ENCODE measurements at places on chromosomes 4 and X. TPM values are rescaled to one million over a fixed set of nuclear protein-coding genes. Genes with fewer than 3 reads are reported as not detected.

- DNase-seq, result no peak
Measured at GRCh38 chr4:5511791-5512190, 196.6 kb downstream of the EVC2 start.

DNA sequence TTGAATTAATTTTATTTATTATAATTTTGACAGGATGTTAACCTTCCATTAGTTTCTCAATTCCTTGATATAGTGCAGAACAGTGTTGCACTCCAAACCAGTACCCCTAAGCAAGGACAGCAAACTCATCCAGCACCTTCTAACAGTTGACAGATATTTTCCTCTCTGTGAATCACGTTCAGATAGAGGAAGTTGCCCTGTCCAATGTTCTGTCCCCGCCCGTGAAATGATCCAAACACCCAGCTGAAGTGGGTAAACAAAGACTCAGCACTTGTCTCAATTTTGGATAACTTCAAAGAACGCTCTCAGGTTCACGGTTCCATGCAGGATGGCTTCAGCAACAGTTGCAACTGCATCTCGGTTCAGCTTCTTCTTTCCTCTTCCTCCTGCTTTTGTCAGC is 1240.0 kb upstream of the ADGRL3 start:
- DNase-seq, result no peak

The TKTL2 gene
- total RNA-seq, result not detected

The TGIF2LX gene
- total RNA-seq, result not detected

GRCh38 chr4:26073886-26074560 is 160.0 kb downstream of the SMIM20 start:
- DNase-seq, result no peak

The COL4A6 gene
- 113 TPM for total RNA-seq

The TMSB15C gene
- total RNA-seq, result 11.6 TPM

DNA sequence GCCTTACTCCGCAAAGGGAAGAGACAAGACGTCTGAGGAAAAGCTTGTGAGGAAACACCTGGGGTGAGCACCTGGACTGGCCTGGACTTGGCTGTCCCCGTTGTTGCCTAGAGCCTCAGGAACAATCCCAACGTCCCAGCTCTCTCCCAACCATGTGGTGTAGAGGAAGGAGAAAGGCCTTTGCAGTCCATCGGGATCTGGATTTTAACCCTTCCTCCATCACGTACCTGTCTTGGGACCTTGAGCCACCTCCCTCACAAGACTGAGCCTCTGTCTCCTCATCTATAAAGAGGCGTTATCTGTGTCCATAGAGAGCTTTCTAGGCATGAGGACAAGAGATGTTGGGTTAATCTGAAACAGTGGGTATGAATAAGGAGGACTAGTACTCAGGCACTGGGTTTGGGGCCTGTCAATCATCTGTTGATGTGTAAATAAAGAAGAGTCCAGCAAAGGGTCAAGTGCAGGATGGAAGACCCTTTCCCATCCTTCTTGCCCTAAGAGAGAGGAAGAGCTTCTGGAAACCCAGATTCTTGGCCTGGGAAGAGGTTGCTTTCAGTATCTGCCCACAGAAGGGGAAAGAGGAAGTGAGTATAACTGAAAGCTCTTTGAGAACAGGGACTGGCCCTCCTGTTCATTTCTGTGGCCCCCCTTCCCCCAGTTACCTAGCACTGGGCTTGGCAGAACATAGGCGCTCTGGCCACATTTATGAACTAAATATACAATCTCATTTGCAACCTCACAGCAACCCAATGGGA is 137.1 kb downstream of the PJA1 start:
- no peak for DNase-seq

The CDS1 gene
- not detected for total RNA-seq

The PLP1 gene
- total RNA-seq, result 2.7 TPM

- DNase-seq, result no peak
Measured at GRCh38 chr4:151565583-151565982, 156.6 kb downstream of the FHIP1A start.

- DNase-seq, result no peak
Measured at GRCh38 chrX:63503541-63503940, 152.4 kb upstream of the SPIN4 start.

- DNase-seq, result no peak
Measured at GRCh38 chr4:110639207-110640090, 16.6 kb upstream of the PITX2 start.

The CITED1 gene
- not detected for total RNA-seq

The CXCL5 gene
- not detected for total RNA-seq

DNA sequence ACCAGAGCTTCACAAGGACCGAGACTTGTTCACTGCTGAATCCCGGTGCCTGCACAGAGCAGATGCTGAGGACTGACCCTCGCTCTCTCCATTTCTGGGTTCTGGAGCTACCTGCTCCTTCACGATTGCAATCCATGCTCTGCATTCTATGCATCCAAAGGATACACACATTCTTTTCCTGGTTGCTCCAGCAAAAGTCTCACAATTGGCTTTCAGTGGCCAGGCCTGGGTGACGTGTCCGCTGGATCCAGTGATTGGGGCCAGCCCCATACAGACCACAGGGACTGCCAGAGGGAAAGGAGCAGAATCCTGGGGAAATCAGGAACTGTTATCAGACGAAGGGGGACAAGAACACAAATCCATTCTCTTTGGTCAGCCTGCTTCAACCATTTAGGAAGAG is 14.9 kb upstream of the CDKN2AIP start:
- no peak for DNase-seq

DNA sequence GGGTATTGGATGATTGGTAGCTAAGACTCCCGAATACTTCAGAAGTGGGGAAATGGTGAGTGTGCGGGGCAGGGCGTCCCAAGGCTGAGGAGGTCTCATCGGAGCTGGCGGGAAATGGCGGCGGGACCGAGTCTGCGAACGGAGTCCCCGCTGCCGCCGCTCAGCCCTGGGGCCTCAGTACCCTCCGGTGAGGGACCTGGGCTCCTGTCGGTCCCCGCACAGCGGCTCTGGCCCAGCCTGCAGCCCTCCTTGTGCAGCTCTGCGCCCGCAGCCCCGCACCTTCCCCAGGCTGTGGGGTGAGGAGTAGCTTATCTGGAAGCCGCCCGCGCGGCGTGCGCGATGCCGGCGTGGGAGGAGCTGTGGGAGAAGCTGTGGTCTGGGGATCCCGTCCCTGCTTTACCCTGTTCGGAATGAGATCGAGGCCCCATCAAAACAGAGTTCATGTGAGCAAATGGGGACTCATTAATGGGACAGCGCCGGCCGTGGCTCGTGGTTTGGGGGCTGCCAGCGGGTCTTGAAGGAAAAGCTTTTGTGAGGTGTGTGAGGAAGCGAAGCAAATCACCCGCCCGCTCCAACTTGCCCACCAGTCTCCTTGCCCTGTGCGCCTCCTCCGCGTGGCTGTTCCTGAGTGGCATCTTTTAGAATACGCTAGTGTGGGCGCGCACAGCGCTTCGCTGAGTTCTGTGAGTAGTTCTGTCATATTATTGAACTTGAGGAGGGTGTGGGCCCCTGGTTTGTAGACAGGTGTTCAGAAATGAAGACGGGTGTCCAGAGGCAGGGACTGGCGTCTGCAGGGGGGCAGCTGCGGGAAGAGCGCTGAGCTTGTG is 531 bp downstream of the ZNF141 start:
- DNase-seq, result peak; percentile 29

DNA sequence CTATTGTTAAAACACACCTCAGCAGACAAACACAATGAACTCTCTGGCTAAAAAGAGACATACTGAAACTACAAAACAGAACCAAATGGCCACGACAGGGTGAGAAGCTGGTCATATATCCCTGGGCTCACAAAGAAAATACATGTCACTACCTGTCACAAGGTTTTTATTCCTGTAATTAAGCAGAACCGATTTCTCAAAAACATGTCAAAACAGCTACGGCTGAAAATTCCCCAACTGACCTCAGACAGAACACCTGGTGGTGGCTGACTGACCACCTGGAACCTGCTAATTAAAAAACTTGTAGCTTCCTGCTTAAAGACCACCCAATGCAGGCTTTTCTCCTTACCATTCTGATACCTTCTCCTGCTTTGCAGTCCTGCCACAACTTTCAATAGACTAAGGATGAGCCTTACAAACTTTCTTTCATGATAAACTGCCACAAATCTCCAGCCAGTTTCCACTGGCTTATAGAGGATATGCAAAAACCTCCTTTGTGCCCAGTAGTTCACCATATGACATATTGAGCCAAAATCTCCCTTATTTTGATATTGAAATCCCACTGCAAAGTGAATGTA is 571.9 kb downstream of the SPOCK3 start:
- DNase-seq, result no peak

The RADX gene
- total RNA-seq, result 3.3 TPM

- DNase-seq, result no peak
Measured at GRCh38 chr4:82525307-82525911, 36.4 kb downstream of the TMEM150C start.

The COPS4 gene
- 113 TPM for total RNA-seq

DNA sequence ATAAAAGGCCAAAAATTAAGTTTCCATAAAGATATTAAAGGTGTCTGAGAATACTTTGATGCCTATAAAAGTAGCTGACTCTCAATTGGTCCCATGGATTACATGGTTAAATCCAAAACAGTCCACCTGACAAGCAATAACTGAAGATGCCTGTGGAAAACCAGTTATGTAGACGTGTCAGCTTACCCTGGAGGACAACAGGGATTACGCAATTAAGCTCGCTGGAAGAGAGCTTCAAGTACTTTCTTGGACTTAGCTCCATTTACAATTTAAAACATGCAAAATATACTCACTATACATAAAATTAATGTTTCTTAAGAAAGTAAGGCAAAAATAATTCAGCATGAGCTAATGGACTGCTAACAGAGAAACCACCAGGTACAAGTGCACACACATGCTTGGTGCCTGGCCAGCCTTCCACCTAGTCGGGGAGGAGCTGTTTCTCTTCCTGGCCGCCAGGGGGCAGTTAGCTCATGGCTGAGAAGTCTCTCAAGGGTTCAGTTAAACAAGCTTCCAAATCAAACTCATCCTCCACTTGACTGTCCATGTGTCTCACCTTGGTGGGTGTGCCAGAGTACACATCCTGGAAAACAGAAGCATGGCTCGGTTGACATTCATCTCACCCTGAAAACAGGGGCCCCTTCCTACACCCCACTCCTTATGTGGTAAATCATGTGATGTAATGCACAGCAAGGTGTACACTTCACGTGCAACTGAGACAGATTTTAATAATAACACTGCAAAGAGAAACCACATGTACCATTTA is 9.2 kb upstream of the FAM53A start:
- peak; percentile 63 for DNase-seq

GRCh38 chrX:72621625-72622485 is 49.2 kb upstream of the HDAC8 start:
- DNase-seq, result no peak

DNA sequence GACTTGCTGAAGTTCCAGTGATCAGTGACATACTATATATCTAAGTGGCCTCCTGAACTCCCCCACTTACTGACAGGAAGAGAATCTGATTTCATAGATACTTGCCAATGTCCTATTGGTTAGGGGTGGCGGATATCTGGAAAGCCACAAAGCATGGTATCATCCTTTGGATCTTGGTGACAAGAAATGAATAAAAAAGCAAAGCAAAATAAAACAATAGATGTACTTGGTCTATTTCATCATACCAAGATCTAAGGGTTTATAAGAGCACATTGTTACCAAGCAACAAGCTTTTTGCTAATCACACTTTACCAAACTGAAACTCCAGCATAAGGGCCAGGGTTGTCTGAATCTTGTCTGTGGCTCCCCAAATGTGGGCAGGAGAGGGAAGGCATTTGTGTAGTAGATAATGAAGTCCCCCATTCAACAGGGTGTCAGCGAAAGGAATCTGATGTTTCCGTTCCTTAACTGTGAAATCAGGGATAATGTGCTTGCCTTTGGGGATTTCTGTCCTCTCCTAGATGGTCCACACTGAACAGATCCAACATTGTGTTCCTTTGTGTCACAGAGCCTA is 125.0 kb upstream of the SMIM10 start:
- no peak for DNase-seq

- DNase-seq, result no peak
Measured at GRCh38 chrX:154795016-154795415, 10.3 kb downstream of the MPP1 start.

The GK2 gene
- total RNA-seq, result not detected

- no peak for DNase-seq
Measured at GRCh38 chr4:140096921-140097320, 57.1 kb downstream of the MAML3 start.

DNA sequence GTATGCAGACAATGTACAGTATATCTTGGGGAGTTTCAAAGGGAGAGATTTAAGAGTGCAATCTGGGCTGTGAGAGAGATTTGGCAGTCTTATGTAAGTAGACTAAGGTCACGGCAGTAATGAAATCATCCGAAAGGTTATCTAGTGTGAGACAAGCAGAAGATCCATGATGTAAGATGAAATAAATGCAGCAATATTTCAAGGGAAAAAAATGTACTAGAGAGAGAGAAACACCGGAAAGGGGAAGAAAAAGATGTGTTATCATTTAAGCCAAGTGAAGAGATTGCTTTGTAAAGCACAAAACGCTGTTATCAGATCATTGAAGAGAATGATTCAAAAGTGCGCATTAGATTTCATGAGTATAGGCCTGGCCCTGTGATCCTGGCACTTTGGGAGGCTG is 88.4 kb upstream of the GUCY1A1 start:
- no peak for DNase-seq

DNA sequence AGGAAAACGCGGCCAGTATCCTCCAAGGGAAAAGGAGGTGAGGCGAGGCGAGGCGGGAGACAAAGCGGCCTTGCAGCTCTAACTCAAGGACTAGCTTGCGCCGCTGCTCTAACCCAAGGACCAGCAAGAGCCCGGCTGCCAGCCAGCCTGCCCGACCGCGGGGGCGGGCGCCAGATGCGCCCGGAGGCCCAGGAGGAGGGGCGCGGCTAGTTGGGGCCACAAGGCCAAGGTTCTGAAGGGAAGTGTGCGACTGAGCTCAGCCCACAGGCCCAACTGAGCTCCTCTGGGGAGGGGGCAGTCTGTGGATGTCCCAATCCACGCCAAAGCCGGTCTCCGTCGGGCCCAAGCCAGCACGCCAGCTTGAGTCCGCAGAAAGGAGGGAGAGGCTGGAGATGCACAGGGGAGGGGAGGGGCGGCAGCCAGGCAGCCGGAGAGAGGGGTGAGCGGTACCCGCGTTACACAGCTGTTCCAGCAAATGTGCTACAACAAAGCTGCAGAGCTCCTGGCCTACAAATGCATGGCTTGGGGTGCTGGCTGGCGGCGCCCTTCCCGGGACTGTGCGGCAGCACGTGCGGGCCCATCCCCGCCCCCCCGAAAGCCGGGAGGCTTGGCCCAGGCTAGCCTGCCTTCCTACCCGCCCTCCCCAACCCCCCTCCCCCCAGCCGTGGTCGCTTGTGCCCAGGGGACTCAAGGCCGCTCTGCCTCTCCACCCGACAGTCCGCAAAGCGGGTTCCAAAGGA is 637 bp downstream of the AMER1 start:
- DNase-seq, result peak; percentile 33

The TCEAL2 gene
- total RNA-seq, result 42.9 TPM

The LRAT gene
- total RNA-seq, result 3.8 TPM

GRCh38 chrX:154516656-154517100 is 646 bp upstream of the FAM3A start:
- no peak for DNase-seq

- no peak for DNase-seq
Measured at GRCh38 chr4:19187691-19188090, 1064.0 kb upstream of the SLIT2 start.

The PTPN13 gene
- 46.1 TPM for total RNA-seq

All from uterus (tissue), 4 donors.